ENCODE measurements at places on chromosomes 12 and 14.

GRCh38 chr12:64252681-64253080 lies 30.6 kb upstream of the KICS2 start:
- no peak for DNase-seq

DNA sequence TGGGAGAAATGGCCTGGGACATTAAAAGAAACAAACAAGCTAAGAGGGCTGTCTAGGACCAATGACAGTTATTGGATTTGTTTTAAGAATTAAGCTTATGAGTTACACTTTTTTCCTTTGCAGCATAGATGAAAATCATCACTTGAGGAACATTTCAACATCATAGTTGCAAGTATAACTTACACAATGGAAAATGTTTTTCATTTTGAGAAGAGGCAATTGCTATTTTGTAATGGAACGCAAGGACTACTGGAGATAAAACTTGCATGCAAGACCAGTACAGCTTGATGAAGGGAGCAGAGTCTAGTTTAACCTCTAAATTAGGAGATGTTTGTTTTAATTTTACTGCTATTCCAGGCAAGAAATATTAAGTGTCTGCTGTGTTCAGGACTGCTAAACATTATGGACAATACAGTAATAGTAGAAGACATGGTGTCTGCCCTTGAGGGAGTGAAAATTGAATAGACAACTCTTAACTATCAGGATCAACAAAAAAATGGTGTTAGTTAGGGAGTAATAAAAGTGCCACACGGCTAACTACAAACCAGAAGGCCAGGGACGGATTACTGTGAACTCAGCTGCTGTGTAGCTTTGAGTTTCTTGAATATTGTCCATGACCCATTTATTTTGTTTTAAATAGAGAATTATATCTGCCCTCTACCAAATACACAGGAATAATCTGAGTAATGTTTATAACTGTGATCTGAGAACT lies 374.5 kb downstream of the RAD51B start:
- no peak for DNase-seq

- no peak for DNase-seq
Measured at GRCh38 chr12:80622271-80622670, 85.2 kb upstream of the MYF6 start.

- DNase-seq, result no peak
Measured at GRCh38 chr12:78802593-78802992, 62.0 kb upstream of the SYT1 start.

GRCh38 chr14:79580414-79580813 lies 630.9 kb downstream of the DIO2 start:
- DNase-seq, result no peak

DNA sequence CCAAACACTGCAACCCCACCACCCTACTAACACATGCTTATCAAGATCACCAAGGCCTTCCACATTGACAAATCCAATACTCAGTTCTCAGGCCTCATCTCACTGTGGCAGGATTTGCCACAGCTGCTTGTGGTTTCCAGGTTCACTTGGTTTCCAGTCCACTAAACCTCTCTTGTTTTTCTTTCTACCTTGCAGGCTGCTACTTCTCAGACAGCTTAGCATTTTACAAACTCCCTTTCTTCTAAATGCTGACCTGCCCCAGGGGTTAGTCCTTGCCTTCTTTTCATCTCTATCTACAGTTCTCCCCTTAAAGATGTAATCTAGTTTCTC lies 84.1 kb downstream of the BCAT1 start:
- no peak for DNase-seq

- no peak for DNase-seq
Measured at GRCh38 chr14:92959189-92959531, 36.2 kb downstream of the CHGA start.

GRCh38 chr12:80018119-80018518 lies 81.2 kb upstream of the OTOGL start:
- no peak for DNase-seq

GRCh38 chr14:57737598-57737997 lies 128.3 kb downstream of the SLC35F4 start:
- no peak for DNase-seq

DNA sequence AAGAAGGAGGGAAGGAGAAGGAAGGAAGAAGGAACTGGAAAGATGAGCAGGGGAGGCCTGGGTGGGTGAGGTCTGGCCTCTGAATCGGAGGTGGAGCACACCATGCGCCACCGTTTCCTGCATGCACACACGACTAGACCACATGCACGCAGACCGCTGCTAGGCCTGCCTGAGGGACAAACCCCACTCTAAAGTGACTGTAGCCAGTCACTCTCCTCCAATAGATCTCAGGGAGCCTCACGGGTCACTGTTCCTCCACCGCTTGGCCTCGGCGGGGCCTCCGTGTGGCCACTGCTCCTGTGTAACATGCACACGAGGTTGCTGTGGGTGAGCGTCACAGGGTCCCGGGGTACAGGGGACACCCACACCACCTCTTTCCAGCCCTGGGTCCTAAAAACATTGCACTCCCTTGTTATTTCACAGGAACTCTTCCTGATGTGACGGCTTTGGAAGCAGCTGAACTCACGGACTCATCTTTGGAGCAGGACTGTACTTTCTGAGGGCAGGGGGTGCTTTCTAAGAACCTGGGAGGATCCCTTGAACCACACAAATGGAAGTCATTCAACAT lies 17.6 kb upstream of the CEBPE start:
- no peak for DNase-seq

DNA sequence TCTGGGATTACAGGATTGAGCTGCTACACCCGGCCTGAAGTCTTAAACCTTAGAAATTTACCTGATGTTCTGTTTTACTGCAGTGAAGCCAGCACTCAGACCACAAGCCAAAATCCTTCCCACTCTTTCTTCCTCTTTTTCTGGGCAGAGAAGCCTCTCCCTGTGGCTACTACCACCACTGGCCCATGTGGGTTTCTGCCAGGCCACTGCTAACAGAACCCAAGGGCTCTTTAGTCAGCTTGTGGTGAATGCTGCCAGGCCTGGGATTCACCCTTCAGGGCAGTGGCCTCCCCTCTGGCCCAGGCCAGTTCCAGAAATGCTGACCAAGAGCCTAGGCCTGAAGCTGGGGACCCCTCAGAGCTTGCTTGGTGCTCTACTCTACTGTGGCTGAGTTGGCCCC lies 35.3 kb downstream of the GAS2L3 start:
- DNase-seq, result no peak

- DNase-seq, result no peak
Measured at GRCh38 chr12:85424581-85425348, 144.7 kb downstream of the ALX1 start.

- no peak for DNase-seq
Measured at GRCh38 chr14:100372357-100373048, 49.4 kb downstream of the SLC25A47 start.

GRCh38 chr12:21543151-21543550 lies 17.1 kb downstream of the SPX start:
- no peak for DNase-seq

DNA sequence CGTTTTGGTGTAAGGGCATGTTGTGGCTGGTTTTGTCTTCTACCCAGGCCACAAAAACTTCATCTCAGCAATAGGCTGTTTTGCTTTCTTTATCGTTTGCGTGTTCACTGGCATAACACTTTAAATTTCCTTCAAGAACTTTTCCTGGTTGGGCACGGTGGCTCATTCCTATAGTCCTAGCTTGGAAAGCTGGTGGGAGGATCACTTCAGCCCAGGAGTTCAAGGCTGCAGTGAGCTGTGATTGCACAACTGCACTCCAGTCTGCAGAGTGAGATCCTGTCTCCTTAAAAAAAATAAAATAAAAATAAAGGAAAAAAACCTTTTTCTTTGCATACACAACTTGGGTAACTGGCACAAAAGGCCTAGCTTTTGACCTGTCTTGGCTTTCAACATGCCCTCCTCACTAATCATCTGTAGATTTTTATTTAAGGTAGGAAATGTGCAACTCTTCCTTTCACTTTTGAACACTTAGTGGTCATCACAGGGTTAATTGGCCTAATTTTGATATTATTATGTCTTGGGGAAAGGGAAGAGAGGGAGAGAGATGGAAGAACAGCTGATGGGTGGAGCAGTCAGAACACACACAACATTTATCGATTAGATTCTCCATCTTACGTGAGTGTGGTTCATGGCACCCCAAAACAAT lies 78.9 kb upstream of the PSMA6 start:
- DNase-seq, result no peak

DNA sequence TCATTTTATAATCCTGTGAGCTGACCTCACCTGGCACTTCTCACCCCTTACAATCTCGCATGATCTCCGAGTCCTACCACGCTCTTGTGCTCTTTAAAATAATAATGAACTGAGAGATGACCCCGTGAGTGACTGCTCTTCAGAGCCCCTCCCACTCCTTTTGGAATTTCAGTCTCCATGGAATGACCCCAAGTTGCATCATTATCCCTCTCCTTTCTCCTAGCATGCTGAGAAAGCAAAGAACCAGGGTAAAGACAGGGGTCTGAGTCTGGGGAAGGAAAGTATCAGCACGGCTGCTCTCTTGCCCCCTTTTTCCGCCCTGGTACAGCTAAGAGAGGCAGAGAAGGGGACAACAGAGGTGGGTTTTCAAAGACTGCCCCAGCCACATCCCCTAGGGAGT lies 178.3 kb upstream of the PLEKHA5 start:
- no peak for DNase-seq

GRCh38 chr12:118327391-118327790 lies 45.3 kb downstream of the TAOK3 start:
- DNase-seq, result no peak

DNA sequence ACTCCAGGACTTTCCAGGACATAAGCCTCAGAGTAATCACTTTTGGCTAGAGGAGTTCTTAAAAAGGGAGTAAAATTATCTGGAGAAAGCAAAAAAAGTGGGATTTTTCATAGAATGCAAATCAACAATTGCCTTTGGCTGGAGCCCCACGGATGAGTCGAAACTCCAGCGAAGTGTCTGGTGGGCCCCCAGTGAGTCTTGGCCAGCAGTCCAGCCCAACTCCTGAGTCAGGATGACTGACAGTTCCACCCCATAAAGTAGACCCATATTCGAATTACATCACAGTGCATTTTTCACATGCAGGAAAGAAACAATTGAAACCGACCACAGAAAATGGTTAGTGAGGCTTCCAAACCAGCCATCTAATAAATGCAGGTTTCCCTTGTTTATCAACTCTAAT lies 265.7 kb downstream of the BCL11B start:
- DNase-seq, result no peak

- DNase-seq, result no peak
Measured at GRCh38 chr14:68573126-68573525, 219.7 kb downstream of the ZFP36L1 start.

DNA sequence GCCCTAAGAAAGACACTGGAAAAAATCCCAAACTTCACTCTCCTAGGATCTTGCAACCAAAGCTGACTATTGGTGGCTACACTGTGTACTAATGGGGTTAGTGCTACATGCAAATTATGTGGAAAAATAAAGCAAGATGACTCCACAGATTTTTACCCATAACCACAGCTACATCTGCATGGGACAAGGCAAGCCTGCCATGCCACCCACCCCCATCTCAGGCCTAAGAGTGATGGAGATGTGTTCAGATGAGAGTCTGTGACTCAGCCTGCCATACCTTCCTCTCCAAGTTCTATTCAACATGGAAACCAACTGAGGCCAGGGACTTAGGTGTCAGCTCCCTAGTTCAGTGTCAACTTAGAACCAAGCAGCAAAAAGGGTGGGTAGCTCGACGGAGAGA lies 206.2 kb downstream of the PELI2 start:
- no peak for DNase-seq
